Cardiac muscle cell (in vitro differentiated cells and primary cell): ENCODE measurements at places on chromosomes 2 and 18. TPM values are rescaled to one million over a fixed set of nuclear protein-coding genes. Genes with fewer than 3 reads are reported as not detected.
A peak's percentile ranks its signal among the peaks of the same experiment; 100 is the strongest.

Gene CRYGD
- not detected in 2 replicates for total RNA-seq

- DNase-seq, result no peak
Observed at GRCh38 chr18:10421859-10422258, 32.6 kb upstream of the APCDD1 start.

GRCh38 chr18:10057894-10058791, 144.3 kb downstream of the VAPA start:
- DNase-seq, result peak; percentile 87

GRCh38 chr2:19362755-19363473, 4.5 kb upstream of the OSR1 start:
- DNase-seq, result peak; percentile 92

DNA sequence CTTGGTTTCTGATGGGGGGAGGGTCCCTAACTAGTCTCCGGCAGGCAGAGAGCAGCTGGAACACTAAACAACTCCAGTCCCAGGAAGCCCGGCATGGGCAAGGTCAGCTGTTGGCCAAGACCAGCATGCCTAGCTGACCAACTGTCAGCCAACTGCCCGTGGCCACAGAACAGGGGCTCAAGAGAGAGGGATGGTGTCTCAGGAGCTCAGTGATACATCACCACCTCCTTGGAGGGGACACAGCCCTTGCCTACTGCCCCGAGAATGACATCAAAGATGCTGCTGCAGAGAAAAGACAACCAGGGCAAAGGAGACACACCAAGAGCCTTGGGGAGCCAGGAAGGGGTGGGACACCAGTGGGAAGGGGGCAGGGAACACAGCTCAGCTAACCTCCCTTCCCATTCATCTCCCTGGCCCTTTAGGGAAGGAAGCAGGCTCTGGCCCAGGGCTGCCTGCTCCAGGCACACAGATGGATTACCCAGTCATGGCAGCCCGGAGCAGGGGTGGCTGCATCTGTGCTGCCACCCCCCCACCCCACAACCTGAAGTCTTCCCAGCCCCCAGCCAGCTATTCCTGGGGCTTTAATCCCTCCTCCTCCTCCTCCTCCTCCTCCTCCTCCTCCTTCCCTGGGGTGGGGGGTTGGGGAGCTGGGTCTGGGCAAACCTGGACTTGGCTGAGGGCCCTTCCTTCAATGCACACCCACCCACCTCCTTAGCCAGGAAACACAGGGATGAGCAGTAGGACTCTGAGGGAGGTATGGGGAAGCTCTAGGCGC, 1.9 kb downstream of the BIN1 start:
- peak; percentile 22 for DNase-seq
